ENCODE measurements at places on chromosomes 6 and 20.

DNA sequence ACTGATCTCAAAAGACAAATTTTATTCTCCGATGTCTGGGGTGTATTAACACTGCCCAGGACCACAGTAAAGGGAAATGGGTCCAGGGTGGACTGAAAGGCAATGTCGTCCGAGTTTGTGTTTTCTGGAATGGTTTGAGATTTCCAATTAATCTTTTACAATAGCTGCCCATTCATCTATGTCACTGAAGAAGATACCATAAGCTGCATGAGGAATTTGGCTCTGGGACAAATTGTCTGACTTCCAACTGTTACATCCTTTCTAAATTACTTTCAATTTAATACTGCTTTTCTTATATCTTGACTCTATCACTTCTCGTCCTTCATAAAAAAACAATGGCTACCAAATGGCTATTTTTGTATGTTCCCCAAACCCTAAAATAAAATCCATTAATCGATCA is 130.7 kb upstream of the KCNK16 start:
- no peak for DNase-seq
- no peaks in the 10 kb centered on the region for H3K36me3 ChIP-seq
- H3K4me1 ChIP-seq: no peaks in the 10 kb centered on the region
- H3K27me3 ChIP-seq: no peaks in the 10 kb centered on the region

GRCh38 chr6:118509009-118509617 is 39.0 kb upstream of the PLN start:
- no peaks in the 10 kb centered on the region for H3K4me1 ChIP-seq
- H3K27ac ChIP-seq: no peak overlapping the region
- DNase-seq: peak; percentile 30
- no peaks in the 10 kb centered on the region for H3K36me3 ChIP-seq
- H3K27me3 ChIP-seq: no peaks in the 10 kb centered on the region

DNA sequence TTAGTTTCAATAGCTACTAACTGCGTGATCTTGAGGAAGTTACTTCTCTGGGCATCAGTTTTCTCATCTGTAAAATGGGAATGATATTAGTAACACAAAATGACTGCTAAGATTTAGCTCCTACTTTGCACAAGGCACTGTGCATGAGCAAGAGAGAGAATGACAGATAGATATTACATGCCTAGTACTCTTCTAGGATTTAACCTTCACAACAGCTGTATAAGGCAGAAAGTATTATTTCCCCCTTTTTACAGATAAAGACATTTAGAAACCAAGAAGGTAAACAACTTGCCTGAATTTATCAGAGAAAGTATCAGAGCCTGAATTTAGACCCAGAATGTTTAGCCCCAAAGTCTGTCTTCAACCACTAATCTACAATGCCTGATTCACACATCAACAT is 281.6 kb downstream of the KHDC1L start:
- H3K36me3 ChIP-seq: no peaks in the 10 kb centered on the region
- H3K27ac ChIP-seq: no peak overlapping the region
- no peaks in the 10 kb centered on the region for H3K27me3 ChIP-seq
- no peaks in the 10 kb centered on the region for H3K4me1 ChIP-seq

GRCh38 chr6:34441526-34441925 is 15.7 kb upstream of the RPS10 start:
- no peaks in the 10 kb centered on the region for H3K4me1 ChIP-seq
- no peak for DNase-seq
- H3K36me3 ChIP-seq: no peaks in the 10 kb centered on the region
- no peaks in the 10 kb centered on the region for H3K27me3 ChIP-seq
- no peak overlapping the region for H3K27ac ChIP-seq

- no peaks in the 10 kb centered on the region for H3K4me1 ChIP-seq
- no peak overlapping the region for H3K4me3 ChIP-seq
- H3K27ac ChIP-seq: no peak overlapping the region
- no peaks in the 10 kb centered on the region for H3K27me3 ChIP-seq
- no peak for DNase-seq
Measured at GRCh38 chr20:38836991-38837390, 31.5 kb downstream of the PPP1R16B start.

GRCh38 chr6:39791850-39792539 is at the start of gene DAAM2:
Gene DAAM2 (plus strand): TSS chr6:39792376. CDS start chr6:39856303, 63,927 bp downstream.
- no peaks in the 10 kb centered on the region for H3K27me3 ChIP-seq
- H3K27ac ChIP-seq: peak within 1 kb of the TSS; percentile 96
- peaks cover 55% of the 10 kb centered on the region for H3K4me1 ChIP-seq
- DNase-seq: peak; percentile 54
- no peaks in the 10 kb centered on the region for H3K36me3 ChIP-seq

DNA sequence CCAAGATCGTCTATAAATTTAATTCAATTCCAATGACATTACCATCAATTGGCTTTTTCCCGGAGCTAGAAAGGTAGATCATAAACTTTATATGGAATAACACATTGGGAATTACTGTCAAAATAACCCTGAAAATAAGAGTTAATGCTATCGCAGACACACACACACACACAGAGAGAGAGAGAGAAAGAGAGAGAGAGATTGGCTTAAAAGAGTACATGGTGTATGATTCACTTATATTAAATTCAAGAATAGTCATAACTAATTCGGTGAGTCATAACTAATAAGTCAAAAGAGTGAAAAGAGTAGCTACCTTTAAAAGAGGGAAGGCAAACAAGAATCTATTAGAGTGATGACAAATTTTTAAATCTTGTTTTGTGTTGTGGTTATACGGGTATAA is 425.5 kb downstream of the TBC1D32 start:
- H3K27ac ChIP-seq: no peak overlapping the region
- DNase-seq: no peak
- no peak overlapping the region for H3K4me3 ChIP-seq

DNA sequence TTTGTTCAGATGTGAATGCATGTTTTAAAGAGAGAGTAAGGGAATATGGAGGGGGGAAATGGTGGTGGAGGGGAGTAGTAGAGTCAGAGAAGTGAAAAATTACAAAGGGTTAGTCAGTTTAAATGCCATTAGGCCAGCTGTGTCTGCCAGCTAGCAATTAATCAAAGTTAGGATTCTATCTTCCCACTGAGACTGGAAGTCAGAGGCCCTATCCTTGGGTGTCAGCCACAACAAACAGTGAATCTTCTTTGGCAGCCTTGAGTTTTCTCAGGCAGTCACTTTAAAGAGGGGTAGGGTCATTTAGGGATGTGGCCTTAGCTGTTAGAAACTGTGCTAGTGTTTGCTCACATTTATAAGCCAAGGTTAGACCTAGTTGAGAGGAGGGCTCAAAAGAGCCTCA is 120.5 kb upstream of the BTBD3 start:
- no peaks in the 10 kb centered on the region for H3K4me1 ChIP-seq
- no peak overlapping the region for H3K4me3 ChIP-seq
- no peak for DNase-seq
- H3K27me3 ChIP-seq: no peaks in the 10 kb centered on the region
- no peak overlapping the region for H3K27ac ChIP-seq

DNA sequence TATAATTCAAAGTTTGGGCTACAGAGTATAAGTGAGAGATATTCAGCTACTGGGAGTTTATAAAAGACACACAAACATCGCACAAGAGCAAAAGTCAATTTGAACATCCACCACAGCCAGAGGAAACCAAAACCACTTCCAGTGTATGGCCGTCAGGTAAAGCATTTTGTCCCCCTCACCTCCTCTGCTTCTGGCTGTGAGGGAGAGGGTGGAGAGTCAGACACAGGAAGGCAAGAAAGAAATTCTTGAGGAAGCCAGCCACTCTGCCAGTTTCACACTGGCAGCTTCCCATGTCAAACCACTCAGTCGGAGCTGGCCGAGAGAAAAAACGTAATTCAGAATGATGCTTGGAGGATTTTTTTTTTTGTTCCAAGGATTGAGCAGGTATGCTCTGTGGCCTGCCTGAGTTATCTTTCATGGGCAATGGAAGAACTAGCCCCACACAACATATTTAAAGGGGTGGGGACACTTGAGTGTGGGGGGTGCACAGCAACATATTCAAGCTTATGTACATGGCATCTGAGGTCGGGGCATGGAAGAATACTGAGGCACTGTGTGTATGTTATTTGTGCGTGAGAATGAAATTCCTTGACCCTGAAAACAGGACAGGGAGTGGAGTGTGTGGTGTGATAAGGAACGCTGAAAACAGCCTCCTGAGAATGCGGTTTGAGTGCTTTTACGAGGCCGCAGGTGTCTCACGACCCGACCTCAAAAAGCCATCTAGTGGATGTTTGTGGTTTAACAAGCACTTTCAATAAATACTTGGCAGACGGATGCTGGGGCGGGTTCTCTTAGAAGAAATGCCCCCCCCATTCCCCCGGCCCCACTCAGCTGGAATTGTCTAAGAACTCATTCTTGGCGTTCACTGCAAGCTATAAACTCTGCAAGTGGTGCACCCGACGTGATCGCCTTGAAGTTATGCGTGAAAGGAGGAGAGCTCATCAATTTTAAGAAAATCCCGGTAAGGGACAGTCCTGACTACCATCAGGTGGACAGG is 27.5 kb upstream of the ZBTB22 start:
- H3K36me3 ChIP-seq: no peaks in the 10 kb centered on the region
- no peak overlapping the region for H3K4me3 ChIP-seq
- H3K27ac ChIP-seq: no peak overlapping the region
- DNase-seq: peak; percentile 33
- no peaks in the 10 kb centered on the region for H3K27me3 ChIP-seq

- H3K36me3 ChIP-seq: no peaks in the 10 kb centered on the region
- H3K27me3 ChIP-seq: no peaks in the 10 kb centered on the region
- H3K27ac ChIP-seq: no peak overlapping the region
- H3K4me3 ChIP-seq: no peak overlapping the region
Measured at GRCh38 chr6:80148220-80148619, 41.7 kb downstream of the BCKDHB start.

DNA sequence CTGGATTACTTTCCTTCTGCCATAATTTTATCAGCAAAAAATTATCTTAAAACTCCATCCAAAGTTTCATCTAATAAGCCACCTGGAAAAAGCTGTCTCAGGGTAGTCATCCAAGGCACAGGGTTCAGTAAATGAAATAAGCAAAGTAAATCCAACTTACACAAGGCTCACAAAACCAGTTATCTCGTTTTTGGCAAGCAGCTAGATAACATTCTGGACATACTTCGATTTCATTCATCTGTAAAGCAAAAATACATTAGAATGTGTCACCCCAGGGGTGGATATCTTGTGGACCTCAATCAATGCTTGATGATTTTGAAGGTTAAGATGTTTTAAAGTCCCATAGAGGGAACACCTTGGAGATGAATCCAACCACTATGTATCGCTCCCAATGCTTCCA is 73.1 kb downstream of the ZMYND8 start:
- H3K27ac ChIP-seq: no peak overlapping the region
- H3K4me1 ChIP-seq: no peaks in the 10 kb centered on the region
- H3K4me3 ChIP-seq: no peak overlapping the region
- DNase-seq: no peak
- peaks cover 18% of the 10 kb centered on the region for H3K36me3 ChIP-seq

- H3K27me3 ChIP-seq: no peaks in the 10 kb centered on the region
- no peaks in the 10 kb centered on the region for H3K4me1 ChIP-seq
- H3K36me3 ChIP-seq: no peaks in the 10 kb centered on the region
- H3K4me3 ChIP-seq: no peak overlapping the region
- no peak overlapping the region for H3K27ac ChIP-seq
- no peak for DNase-seq
Measured at GRCh38 chr20:59481067-59481466, 123.3 kb upstream of the PHACTR3 start.

DNA sequence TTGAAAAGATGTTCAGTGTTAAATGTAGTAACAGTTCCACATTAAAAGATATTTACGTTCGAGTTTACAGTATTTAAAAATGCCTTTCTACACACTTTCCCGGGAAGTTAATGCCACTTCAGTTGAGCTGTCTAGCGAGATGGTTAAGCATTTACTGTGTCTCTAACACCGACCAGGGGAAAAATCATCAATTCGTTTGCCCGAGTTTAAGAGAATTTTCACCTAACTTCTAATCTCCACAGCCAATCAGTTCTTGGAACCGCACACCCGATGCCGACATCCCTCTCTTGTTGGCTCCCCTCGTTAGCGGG is 58.2 kb downstream of the FAM217A start:
- peak overlapping the region; percentile 82 for H3K4me3 ChIP-seq
- peak overlapping the region; percentile 93 for H3K27ac ChIP-seq
- no peaks in the 10 kb centered on the region for H3K27me3 ChIP-seq
- no peak for DNase-seq
- peaks cover 55% of the 10 kb centered on the region for H3K4me1 ChIP-seq

GRCh38 chr20:18252597-18253451 is 35.5 kb upstream of the ZNF133 start:
- no peak overlapping the region for H3K27ac ChIP-seq
- H3K36me3 ChIP-seq: no peaks in the 10 kb centered on the region
- H3K4me1 ChIP-seq: no peaks in the 10 kb centered on the region
- no peaks in the 10 kb centered on the region for H3K27me3 ChIP-seq
- H3K4me3 ChIP-seq: no peak overlapping the region
- DNase-seq: no peak

- no peak overlapping the region for H3K4me3 ChIP-seq
- peaks cover 20% of the 10 kb centered on the region for H3K36me3 ChIP-seq
- H3K4me1 ChIP-seq: no peaks in the 10 kb centered on the region
Measured at GRCh38 chr6:21084656-21085055, 508.9 kb upstream of the SOX4 start.

DNA sequence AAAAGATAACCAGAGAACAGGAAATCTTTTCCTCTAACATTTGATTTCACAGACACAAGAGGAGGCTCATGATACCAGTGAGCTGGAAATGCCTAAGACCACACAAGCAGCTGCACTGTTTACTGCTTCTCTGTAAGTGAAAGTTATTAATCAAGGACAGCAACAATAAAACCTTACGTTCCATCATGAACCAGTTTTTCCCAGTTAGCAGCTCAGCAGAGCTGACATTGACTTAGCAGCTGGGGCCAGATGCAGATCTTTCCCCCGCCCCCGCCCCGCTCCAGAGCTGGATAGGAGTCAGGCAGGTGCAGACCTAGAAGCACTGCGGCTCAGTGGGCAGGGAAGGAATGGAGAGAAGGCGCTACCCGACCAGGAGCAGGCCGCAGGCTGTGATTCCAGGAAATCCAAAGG is 275.2 kb downstream of the GMDS start:
- H3K4me3 ChIP-seq: no peak overlapping the region
- H3K36me3 ChIP-seq: no peaks in the 10 kb centered on the region
- no peaks in the 10 kb centered on the region for H3K27me3 ChIP-seq
- H3K4me1 ChIP-seq: no peaks in the 10 kb centered on the region
- peak overlapping the region; percentile 70 for H3K27ac ChIP-seq

- DNase-seq: no peak
- H3K27me3 ChIP-seq: no peaks in the 10 kb centered on the region
Measured at GRCh38 chr20:62019144-62019805, 46.4 kb downstream of the TAF4 start.

GRCh38 chr6:143482593-143482992 is 28.9 kb downstream of the FUCA2 start:
- H3K4me3 ChIP-seq: no peak overlapping the region
- no peaks in the 10 kb centered on the region for H3K27me3 ChIP-seq
- H3K27ac ChIP-seq: no peak overlapping the region
- no peak for DNase-seq

Measured in tibial nerve (tissue), 4 donors.